ENCODE measurements at places on chromosomes 6 and 20.

DNA sequence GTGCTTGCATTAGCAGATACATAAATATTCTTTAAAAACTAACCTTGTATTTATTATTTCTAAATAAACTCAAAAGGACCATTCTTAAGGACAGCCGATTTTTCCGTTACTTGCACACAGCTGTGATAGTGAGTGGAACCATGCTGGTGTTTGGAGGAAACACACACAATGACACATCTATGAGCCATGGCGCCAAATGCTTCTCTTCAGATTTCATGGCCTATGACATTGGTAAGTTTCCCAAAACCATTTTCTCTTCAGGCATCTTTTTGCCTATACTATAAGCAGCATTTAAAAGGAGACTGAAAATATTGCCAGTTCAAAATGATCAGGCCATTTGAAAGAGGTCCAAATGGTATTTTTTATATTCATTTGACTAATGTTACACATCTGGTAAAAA is 92.3 kb downstream of the ATRN start:
- no peak for DNase-seq

GRCh38 chr6:161745594-161746141 is 471.8 kb upstream of the AGPAT4 start:
- DNase-seq: no peak

GRCh38 chr20:24998121-24998520 is 5.6 kb upstream of the APMAP start:
- DNase-seq: no peak

DNA sequence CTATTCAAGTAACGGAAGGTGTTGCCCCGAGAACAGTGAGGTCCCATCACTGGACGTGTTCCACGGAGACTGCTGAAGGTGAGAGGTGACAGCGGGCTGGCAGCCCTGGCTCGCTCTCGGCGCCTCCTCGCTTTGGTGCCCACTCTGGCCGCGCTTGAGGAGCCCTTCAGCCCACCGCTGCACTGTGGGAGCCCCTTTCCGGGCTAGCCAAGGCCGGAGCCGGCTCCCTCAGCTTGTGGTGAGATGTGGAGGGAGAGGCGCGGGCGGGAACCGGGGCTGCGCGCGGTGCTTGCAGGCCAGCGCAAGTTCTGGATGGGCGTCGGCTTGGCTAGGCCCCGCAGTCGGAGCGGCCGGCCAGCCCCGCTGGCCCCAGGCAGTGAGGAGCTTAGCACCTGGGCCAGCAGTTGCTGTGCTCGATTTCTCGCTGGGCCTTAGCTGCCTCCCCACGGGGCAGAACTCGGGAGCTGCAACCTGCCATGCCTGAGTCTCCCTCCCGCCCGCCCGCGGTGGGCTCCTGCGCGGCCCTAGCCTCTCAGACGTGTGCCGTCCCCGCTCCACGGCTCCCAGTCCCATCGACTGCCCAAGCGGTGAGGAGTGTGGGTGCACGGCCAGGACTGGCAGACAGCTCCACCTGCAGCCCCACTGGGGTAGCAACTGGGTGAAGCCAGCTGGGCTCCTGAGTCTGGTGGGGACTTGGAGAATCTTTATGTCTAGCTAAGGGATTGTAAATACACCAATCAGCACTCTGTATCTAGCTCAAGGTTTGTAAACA is 77.6 kb downstream of the RNF182 start:
- DNase-seq: no peak

- DNase-seq: no peak
Measured at GRCh38 chr20:45968801-45969711, 2.9 kb downstream of the ZNF335 start.

GRCh38 chr6:34556031-34556471 is at the start of gene SPDEF:
TSS of gene SPDEF (minus strand) at chr6:34556329. CDS start at chr6:34544455, 11,874 bp downstream.
- DNase-seq: no peak

- DNase-seq: no peak
Measured at GRCh38 chr6:84847390-84848160, 83.2 kb upstream of the TBX18 start.

All from stimulated activated CD4-positive, alpha-beta T cell treated with anti-CD3 and anti-CD28 coated beads, Interleukin-1b, Interleukin-23, amount 100 ng/mL, for 48 hours (primary cell).